ENCODE measurements at places on chromosomes 2 and 18. TPM values are rescaled to one million over a fixed set of nuclear protein-coding genes. Genes with fewer than 3 reads are reported as not detected.

DNA sequence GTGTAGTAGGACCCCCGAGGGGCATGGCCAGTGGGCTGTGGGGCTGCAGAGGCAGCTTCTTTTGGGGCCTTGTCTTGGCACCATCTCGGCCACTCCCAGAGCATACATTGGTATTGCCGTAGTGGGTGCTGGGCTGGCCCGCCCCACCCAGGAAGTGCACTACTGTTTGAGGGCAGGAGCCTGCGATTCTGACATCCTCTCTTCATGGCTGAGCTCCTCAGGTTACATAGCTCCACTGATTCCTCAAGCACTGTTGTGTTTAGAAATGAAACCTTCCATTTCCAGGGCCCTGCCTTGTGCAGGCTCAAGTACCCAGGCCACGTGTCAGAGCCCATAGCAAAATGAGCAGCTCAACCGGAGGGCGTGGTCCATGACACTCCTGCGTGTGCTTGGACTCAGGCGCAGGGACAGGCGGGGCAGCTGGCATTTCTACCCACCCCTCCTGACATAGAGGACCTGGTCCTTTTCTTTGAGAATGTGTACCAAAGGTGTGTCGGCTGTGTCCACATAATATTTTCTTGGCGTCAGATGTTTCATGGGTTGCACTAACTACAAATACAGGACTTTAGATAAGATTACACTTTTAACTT lies 67.9 kb downstream of the DGKD start:
- peak; percentile 71 for DNase-seq

GRCh38 chr2:160326786-160327185 lies 126.7 kb upstream of the ITGB6 start:
- no peak for DNase-seq

- DNase-seq = no peak
Observed at GRCh38 chr2:20378891-20379519, 28.4 kb upstream of the PUM2 start.

DNA sequence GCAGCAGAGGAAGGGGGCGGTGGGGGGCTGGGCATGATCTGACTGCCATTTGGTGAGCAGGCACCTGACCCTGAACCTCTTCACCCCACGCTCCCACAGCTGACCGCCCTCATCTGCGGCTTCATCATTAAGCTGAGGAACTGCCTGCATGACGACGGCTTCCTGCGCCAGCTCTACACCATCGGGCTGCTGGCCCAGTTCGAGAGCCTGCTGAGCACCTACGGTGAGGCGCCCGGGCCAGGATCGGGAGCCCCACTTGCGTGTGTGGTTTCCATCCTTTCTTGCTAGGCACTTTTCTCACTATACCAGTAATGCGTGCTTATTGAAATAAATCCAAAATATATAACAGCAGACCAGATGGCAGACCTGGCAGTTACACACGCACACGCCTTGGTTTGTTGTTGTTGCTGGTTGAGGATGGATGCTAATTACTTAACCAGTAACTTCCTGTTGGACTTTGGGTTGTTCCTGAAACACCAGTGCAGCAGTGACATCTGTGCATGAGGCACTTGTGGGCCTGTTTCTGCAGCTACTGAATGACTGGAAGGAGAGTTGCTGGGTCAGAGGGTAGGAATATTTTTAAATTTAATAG lies 43.7 kb downstream of the COA5 start:
- DNase-seq = no peak

GRCh38 chr18:12231040-12231882 lies 22.9 kb upstream of the CIDEA start:
- DNase-seq = no peak

DNA sequence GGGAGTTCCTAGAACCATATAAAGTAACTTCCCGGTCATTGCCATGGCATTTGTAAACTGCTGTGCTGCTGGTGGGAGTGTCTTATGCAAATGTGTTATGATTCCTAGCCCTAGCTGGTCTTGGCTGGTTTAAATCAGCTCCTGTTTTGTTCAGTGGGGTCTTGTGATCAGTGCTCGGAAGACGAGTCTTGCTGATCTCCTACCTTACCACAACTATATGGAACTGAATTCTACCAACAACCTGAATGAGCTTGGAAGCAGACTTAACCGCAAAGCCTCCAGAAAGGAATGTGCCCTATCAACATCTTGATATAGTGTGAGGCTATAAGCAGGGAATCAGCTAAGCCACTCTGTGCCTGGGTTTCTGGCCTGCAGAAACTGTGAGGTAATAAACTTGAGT lies 33.5 kb downstream of the POLE4 start:
- no peak for DNase-seq

DNA sequence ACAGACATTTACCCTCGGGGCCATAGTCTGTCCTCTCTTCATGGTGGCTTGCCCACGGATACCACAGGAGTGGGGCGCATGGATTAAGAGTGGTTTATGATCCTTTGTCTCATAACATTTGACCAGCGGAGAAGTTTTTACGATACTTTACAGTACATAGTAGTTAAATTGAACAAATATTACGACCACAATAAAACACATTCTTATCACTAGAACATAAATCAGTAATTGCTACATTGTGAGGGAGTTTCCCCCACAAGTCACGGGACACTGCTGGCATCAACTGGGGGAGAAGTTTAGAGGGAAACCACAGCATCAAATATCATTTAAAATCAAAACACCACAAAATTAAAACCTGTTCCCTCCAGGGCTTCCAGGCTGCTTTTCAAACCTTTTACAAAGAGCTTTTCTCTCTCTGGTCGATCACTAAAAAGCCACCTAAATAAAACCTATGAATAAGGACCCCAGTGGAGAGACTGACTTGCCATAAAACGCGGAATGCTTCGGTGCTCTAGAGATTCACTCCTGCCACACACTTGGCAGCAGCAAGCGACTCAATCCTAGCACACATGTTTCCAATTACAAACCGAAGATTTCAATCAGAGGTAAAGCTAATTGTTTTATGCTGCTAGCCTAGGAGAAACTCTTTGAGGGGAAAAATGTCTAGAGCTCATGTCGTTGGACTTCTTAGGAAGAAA lies 173.7 kb upstream of the HNRNPA3 start:
- DNase-seq = no peak

DNA sequence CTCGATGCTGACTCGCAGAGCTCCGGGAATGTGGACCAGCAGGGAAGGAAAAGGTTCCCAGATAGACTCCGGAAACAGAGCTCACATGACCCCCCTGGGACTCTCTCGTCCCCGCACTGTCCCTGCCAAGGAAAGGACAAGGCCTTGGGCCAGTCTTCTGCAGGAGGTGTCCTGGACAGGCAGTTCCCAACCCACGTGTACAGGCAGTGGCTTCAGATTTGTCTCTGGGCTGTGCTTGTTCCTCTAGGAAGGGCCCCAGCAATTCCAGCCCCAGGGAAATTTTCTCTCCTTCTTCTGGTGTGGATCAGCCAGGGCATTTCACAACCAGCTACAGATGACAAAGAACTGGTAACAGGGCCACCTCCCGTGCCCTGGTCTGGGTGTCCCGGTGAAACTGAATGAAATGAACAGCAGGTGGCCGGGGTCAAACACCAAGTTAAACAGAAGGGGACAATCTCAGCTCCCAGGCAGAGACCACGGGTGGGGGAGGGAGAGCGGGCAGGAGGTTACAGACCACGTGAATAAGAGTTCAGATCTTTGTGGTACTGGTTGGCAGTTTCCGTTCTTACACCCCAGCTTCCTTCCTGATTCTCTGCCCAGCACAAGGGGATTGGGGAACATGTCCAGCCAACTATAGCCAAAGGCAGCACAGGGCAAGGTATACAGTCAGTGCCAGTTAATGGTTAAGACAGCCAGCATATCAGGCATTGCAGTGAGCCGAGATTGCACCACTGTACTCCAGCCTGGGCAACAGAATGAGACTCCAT lies 52.2 kb upstream of the CAB39 start:
- DNase-seq = peak; percentile 39

GRCh38 chr2:157911750-157912149 lies 35.6 kb upstream of the ACVR1 start:
- no peak for DNase-seq

- DNase-seq = no peak
Observed at GRCh38 chr18:58347135-58347534, 281.8 kb downstream of the ALPK2 start.

Gene RAPGEF4
- total RNA-seq = 0.92 TPM

Gene FBXO48
- total RNA-seq = 1.3 TPM

Gene ERBB4
- total RNA-seq = not detected

Gene FOXD4L1
- total RNA-seq = 0.14 TPM

Gene ERMN
- total RNA-seq = 1.9 TPM

Gene SKOR2
- total RNA-seq = not detected

Gene CYP1B1
- total RNA-seq = 8.6 TPM
